ENCODE measurements at places on chromosomes 16 and 17. TPM values are rescaled to one million over a fixed set of nuclear protein-coding genes. Genes with fewer than 3 reads are reported as not detected.

PIK3R6 gene
- 1.2 TPM for total RNA-seq

GRCh38 chr16:23523876-23524385 lies 13.6 kb upstream of the GGA2 start:
- DNase-seq, result no peak

SCGB1C2 gene
- not detected for total RNA-seq

CSH1 gene
- not detected for total RNA-seq

- no peak for DNase-seq
These were observed 26.6 kb downstream of the GOSR2 start for GRCh38 chr17:46949291-46950174.

DNA sequence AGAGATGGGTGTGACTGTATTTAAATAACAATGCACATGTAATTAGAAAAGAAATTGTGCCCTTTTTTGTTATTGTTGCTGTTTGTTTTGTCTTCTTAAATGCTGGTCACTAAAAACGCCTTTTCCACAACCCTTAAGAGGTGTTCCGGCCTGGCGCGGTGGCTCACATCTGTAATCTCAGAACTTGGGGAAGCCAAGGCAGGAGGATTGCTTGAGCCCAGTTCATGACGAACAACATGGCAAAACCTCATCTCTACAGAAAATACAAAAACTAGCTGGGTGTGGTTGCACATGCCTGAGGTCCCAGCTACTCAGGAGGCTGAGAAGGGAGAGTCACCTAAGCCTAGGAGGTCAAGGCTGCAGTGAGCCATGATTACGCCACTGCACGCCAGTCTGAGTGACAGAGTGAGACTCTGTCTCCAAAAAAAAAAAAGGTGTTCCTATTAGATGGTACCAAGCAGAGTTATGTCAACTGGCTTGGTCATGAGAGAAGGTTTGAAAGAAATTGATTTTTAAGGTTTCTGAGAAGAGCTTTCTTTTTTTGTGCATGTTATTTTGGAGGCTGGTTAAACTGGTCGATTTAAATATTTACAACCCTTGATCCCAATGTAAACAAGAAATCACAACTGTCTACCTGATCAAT lies 23.5 kb upstream of the RFFL start:
- DNase-seq, result no peak

KRTAP9-8 gene
- not detected for total RNA-seq

OR1A1 gene
- not detected for total RNA-seq

DNA sequence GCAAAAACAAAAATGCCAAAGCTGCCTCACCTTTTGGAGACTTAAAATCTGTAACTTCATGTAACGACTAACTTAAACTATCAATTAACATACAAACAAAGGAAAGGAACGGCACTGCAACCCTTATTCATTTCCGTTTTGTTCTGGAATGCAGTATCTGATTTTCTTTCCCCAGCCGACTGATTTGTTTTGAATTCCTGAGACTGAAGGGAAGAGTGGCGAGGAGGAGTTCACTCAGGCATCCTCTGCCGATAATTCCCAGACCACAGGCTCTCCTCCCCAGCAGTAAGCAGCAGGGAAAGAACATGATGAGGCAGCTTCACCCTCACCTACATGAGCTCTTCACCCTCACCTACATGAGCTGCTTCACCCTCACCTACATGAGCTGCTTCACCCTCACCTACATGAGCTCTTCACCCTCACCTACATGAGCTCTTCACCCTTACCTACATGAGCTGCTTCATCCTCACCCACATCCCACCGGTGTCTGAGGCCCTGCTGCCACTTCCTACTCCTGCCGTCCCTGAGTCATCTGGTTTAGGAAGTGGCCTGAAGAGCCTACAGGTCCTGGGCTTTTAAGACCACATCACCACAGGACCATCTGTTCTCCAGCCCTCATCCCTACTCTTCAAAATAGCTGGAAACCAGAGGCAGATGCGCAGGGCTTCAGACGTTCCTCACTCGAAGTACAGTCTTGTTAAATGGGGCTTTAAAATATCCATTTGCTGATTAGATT lies 168.0 kb upstream of the RPH3AL start:
- DNase-seq, result no peak

GID4 gene
- total RNA-seq, result 18.0 TPM

Data from left ventricle myocardium inferior (tissue), 1 donor.